ENCODE measurements at places on chromosomes 2 and 18. TPM values are rescaled to one million over a fixed set of nuclear protein-coding genes. Genes with fewer than 3 reads are reported as not detected.

CCDC68 gene
- polyA plus RNA-seq, result 0.28 TPM

MEP1B gene
- polyA plus RNA-seq, result not detected

ZAP70 gene
- 4.0 TPM for polyA plus RNA-seq

CRYBA2 gene
- polyA plus RNA-seq, result not detected

SLC5A7 gene
- 0.18 TPM for polyA plus RNA-seq

SKA1 gene
- polyA plus RNA-seq, result 2.2 TPM

PARD3B gene
- 7.4 TPM for polyA plus RNA-seq

ELOA2 gene
- polyA plus RNA-seq, result not detected

CHPF gene
- 37.8 TPM for polyA plus RNA-seq
